ENCODE measurements at places on chromosomes 6 and 20.

GRCh38 chr6:142292166-142292924 is 9.5 kb upstream of the ADGRG6 start:
- no peak for DNase-seq

- DNase-seq: no peak
Observed at GRCh38 chr6:148837941-148838340, 91.1 kb downstream of the UST start.

GRCh38 chr20:63966172-63966943 is 3.4 kb downstream of the ZNF512B start:
- DNase-seq: no peak

DNA sequence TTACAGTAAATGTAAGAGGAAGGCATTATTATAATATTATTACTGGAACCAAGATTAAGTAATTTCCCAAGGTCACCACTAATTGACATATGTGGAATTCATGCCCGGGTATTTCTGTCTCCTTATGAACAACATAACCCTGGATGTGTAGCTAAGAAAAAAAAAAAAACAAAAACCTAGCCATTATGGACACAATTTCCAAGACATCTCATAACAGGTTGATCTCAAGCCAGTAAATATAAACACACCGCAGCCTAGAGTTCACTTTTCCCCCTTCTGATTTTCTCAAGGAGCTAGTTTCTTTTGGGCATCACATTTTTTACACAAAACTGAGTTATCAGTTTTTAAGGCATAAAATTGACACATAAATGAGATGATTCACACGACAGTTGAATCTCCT is 306.5 kb upstream of the RSPO3 start:
- no peak for DNase-seq

- DNase-seq: no peak
Observed at GRCh38 chr6:89348372-89348771, 4.2 kb downstream of the UBE2J1 start.

- no peak for DNase-seq
Observed at GRCh38 chr6:138912308-138912707, 75.7 kb downstream of the REPS1 start.

DNA sequence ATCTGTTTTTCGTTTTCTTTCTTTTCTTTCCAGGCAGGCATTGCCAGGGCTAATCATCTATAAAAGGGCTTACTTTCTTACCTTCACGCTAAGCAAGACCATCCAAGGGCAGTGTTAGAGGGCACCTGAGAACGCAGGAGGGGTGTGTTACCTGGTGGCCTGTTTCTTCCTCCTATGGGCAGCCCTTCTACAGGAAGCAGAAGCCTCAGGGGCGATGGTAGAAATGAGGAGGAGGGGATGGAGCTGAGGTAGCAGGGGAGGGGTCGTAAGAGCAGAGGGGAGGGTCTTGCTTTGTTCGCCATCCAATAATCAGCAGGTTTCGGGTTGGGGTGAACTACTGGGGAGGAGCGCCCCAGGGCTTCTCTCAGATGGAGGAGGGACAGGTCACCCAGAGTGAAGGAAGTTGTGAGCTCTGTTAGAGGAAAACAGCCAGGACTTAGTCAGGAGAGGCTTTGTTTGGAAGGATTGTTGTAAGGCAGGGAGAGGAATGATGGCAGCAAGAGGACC is 1.5 kb upstream of the CCR6 start:
- DNase-seq: no peak

DNA sequence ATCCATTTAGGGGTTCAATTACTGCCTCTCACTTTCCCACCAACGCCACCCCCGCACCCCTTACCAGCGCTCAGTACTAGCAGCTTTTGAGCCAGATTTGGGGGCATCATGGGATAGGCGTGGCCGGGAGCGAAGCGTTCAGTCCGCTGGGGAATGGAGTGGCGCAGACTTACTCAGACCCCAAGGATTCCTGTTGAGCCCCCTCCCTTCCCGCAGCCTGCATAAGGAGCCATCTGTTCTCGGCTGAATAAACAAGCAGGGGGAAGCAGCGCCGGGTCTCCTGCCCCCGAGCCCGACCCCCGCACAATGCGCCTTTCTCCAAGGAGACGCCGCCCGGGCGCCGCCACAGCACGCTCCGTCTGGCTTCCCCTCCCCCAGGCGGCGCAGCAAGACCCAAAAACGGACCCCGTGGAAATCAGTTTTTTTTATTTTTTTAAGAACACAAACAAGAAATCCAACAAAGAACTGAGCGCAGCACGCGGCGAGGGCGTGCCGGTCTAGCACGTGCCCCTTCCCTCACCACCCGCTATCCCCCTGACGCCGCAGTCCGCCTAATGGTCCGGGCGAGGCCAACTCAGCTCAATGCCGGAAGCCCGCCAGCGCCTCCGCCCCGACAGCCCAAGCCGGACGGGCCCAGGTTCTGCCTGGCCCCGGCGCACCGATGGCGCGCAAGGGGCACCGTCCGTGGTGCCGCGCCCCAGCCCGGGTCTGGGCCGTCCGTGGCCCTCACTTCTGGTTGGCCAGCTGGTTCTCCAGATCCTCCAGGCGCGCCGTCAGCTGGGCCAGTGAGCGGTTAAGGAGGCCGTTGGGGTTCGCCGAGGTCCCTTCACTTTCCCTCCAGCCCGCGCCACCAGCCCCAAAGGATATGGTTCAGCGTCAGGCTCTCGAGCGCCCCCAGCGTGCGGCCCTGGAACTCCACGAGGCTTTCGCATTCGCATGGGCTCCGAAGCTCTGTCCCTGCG is 13.3 kb upstream of the RBPJL start:
- no peak for DNase-seq

- no peak for DNase-seq
Observed at GRCh38 chr6:41579088-41579610, 33.0 kb downstream of the FOXP4 start.

GRCh38 chr6:91681296-91681695 is 1094.4 kb upstream of the MAP3K7 start:
- no peak for DNase-seq

- DNase-seq: no peak
Observed at GRCh38 chr20:10004900-10005299, 29.9 kb upstream of the ANKEF1 start.

DNA sequence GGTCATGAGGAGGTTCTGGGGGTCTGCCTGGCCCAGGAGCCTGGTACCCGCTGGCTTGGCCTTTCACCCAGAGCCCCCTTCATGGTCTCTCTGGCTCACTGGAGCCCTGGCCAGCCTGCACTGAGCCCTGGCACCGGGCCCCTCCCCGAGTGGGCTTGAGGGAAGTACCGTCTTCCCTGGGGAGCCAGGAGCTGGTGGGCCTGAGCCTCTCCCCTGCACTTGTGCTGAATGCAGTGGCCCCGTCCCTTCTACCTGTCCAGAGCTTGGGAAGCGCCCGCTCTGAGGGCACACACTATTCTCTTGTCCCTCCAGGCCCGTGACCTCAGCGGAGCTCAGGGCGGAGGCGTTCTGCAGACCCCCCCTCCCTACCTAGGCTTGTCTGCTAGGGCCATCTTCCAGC is 62.2 kb downstream of the TCP11 start:
- no peak for DNase-seq

GRCh38 chr20:31818376-31818908 is 714 bp upstream of the MYLK2 start:
- DNase-seq: no peak

DNA sequence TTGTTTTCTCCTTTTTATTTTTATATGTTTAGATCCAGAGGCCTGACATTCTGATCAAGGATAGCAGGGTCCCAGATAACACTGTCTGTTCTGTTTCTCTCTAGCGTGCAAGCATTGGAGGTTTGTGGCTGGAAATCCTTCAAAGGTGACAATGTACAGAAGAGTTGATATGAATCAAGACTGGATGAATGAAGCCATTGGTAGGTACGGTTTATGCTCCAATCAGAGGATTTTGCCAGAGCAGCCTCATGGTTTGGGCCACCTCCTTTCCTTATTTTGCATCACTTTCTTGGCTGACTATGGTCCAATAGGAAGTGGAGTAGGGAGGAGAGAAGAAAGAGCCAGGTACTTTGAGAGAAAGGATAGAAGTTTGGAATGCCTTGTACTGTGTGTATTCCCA is 484.8 kb upstream of the JAG1 start:
- no peak for DNase-seq

DNA sequence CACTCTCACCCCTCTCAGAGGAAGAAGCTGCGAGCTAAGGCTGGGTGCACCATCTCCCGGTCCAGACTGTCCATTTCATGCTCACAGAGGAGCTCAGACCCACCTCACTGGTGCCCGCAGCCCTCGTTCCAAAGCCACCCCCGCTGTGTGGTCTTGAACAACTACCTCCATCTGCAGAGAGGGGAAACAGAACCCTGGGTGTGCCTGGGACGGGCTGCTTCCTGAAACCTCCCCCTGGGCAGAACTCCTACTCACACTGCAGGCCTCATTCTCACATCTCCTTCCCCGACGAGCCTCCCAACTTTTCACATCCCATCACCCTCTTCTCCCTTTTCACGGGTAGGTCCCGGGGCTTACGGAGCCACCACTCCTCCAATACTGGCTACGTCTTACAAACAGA is 18.1 kb downstream of the PMEPA1 start:
- no peak for DNase-seq

- no peak for DNase-seq
Observed at GRCh38 chr6:124703541-124703940, 258.7 kb upstream of the RNF217 start.

DNA sequence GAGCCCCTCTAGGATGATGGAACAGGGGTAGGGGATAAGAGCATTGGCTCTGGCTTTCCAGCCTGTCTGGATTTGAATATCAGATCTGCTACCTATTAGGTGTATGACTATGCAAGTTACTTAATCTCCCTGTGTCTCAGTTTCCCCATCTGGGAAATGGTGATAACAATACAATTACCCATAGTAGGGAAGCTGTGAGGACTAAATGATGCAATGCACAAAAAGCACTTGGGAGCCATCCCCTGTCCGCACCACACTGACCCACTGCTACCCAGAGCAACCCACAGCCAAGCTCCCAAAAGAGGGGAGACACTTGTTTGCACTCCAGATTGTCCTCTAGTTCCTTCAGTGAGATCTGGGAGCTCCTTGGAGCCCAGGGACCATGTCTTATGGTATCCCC is 30.1 kb downstream of the C6orf132 start:
- no peak for DNase-seq

DNA sequence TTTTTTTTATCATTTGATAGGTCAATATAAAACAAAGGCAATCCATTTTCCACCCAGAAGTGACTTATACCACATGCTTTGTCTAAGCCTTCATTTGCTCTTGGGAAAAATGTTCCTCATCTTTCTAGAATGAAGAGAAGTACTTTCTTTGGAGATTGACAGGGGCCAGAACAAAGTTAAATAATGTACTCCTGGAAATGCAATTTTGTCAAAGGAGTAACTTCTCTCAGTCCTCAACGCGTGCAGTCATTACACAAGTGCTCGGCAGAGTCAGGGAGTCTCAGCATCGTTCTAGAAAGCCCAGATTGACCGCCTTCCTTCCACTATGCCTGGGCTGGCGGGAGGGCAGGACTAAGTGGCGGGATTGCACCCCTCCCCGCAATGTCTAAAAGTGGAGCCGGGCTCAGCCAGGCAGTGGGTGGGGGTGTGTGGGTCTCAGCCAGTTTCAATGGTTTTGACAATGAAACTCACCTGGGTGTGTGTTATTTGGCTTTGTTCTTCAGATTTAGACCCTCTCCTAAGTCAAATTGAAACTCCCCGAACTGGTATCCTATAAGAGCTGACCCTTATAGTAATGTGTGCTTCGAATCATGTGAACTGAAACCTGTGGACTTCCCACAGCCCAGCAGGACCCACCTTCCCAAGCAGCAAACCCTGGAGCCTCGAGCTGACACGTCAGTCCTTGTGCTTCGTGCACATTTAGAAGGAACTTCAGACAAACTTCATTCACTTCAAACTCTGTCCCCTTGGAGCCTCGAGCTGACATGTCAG is 63.2 kb upstream of the DUSP22 start:
- DNase-seq: no peak

- DNase-seq: peak; percentile 90
Observed at GRCh38 chr6:13454286-13455221, 32.8 kb downstream of the GFOD1 start.

GRCh38 chr20:49993301-49993751 is 10.5 kb downstream of the SNAI1 start:
- no peak for DNase-seq

GRCh38 chr6:36516559-36516958 is 30.7 kb downstream of the STK38 start:
- no peak for DNase-seq

GRCh38 chr6:7479801-7480266 is 61.6 kb upstream of the DSP start:
- no peak for DNase-seq

- DNase-seq: no peak
Observed at GRCh38 chr6:95581073-95581472, 3.7 kb downstream of the MANEA start.

Measured in GF-D8 (cell line).